ENCODE measurements at places on chromosomes 4 and X.

- DNase-seq: no peak
Measured at GRCh38 chr4:1336088-1336491, 10.9 kb upstream of the UVSSA start.

GRCh38 chr4:171288816-171289432, 524.3 kb upstream of the GALNTL6 start:
- DNase-seq: no peak

GRCh38 chr4:128793859-128794672, 15.4 kb upstream of the JADE1 start:
- DNase-seq: no peak

- DNase-seq: no peak
Measured at GRCh38 chr4:10108391-10108790, 8.2 kb downstream of the WDR1 start.

GRCh38 chrX:134544513-134545151, 84.7 kb downstream of the HPRT1 start:
- DNase-seq: peak; percentile 79

DNA sequence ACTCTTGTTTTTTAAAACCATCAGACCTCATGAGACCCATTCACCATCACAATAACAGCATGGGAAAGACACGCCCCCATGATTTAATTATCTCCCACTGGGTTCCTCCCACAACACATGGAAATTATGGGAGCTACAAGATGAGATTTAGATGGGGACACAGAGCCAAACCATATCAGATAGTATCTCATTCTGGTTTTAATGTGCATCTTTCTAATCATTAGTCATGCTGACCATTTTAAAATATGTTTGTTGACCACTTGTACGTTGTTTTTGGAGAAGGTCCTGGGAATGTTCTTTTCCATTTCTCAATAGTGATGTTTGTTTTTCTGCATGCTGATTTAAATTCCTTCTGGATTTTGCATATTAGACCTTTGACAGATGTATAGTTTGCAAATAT, 119.0 kb downstream of the RTL3 start:
- DNase-seq: no peak

GRCh38 chr4:23929248-23929647, 39.4 kb upstream of the PPARGC1A start:
- no peak for DNase-seq

GRCh38 chrX:53716328-53717088, 30.0 kb upstream of the HUWE1 start:
- DNase-seq: no peak

GRCh38 chr4:53313510-53313909, 52.4 kb downstream of the SCFD2 start:
- peak; percentile 50 for DNase-seq

DNA sequence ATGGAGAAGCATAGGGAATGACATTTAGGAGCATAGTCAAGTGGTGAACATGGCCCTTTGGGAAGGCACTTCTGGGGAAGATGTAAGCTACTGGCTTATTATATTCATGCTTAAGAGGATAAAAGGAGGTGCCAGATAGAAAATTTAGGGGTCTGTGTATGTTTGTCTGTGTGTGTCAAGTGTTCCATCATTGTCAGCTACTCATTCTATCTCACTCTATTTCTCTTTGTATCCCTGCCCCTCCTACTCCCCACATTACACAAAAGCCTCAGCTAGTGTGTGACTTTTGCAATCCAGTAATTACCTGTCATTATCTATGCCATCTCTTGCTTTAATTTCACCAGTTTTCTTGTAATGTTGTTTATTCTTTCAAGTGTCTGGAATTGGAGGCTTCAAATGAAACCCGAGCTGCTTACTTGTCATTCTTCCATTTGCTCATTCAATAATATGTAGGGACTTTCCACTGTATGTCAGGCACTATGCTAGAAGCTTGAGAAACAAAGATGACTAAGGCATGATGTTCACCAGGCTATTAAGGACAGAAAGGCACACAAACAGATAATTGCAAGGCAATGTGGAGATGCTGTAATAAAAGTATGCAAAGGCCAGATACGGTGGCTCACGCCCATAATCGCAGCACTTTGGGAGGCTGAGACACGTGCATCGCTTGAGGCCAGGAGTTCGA, 229.8 kb upstream of the TEX13C start:
- no peak for DNase-seq

GRCh38 chr4:153541456-153542096, 75.4 kb downstream of the TMEM131L start:
- no peak for DNase-seq

DNA sequence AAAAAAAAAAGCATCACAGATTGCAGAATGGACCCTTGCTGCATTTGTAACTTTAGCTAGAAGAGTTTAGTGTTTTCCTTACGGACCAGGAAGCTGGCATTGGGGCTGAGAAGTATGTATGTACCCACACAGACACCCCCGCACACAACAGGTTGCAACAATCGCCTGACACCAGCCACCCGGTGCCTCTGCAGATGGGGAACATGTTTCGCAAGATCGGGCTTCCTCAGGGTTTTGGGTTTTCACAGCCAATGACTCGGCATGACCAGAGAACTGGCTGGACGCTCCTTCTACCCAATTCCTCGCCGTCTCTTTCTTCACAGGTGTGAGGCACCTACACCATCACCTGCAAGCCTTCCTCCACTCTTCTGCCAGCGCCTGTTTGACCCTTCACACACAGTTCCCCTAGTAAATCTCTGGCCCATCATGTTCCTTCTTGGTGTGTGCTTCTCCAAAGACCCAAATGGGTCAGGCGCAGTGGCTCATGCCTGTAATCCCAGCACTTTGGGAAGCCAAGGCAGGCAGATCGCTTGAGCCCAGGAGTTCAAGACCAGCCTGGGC, 70.4 kb downstream of the DHRSX start:
- DNase-seq: no peak

- DNase-seq: no peak
Measured at GRCh38 chr4:169583563-169583962, 28.8 kb downstream of the NEK1 start.

- no peak for DNase-seq
Measured at GRCh38 chr4:89113415-89113814, 2.1 kb downstream of the TIGD2 start.

- DNase-seq: no peak
Measured at GRCh38 chr4:145859426-145859825, 79.2 kb downstream of the ZNF827 start.

DNA sequence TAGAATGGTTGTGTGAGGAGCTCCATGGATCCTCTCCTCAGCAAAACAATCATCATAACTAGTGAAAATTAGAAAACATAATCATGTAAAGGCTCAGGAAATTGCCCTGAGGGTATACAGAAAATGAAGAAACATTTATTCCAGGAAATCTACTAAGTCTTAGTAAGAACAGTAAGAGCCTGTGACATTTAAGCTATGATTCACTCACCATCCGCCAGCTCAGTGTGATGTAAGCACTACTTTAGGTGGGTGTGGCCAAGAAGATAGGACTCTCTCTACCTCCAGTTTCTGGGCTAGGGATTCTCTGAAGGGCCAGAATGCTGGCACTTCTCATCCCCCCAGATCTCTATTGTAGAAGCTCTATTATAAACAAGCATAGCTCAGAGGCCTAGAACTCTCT, 147.5 kb downstream of the DLG3 start:
- DNase-seq: no peak
